ENCODE measurements at places on chromosomes 12 and 14.

- no peak for DNase-seq
These were observed 17.3 kb downstream of the BAZ1A start for GRCh38 chr14:34857689-34858449.

GRCh38 chr14:68598621-68599447 is 194.0 kb downstream of the ZFP36L1 start:
- peak; percentile 97 for DNase-seq

- peak; percentile 81 for DNase-seq
These were observed 34.9 kb upstream of the CERS5 start for GRCh38 chr12:50201987-50202521.

DNA sequence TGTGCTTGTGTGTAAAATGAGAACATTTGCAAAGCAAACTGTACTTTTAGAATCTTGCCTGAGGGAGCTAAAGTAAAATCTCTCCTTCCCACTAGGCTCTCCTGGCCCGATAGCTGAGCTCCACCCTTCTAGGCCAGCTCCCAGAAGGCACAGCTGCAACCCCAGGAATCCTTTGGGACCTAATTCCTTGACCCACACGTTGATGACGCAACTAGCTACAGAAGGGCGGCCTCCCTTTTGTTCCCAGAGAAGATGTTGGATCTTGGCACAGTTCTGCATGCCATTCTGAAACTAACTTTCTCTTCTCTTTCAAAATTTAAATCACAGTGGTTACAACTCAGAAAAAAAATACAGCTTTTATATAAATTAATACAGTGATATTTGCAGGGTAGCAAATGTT is 268.1 kb downstream of the EGLN3 start:
- DNase-seq = no peak

GRCh38 chr12:47414511-47414910 is 291.3 kb downstream of the RPAP3 start:
- DNase-seq = no peak

DNA sequence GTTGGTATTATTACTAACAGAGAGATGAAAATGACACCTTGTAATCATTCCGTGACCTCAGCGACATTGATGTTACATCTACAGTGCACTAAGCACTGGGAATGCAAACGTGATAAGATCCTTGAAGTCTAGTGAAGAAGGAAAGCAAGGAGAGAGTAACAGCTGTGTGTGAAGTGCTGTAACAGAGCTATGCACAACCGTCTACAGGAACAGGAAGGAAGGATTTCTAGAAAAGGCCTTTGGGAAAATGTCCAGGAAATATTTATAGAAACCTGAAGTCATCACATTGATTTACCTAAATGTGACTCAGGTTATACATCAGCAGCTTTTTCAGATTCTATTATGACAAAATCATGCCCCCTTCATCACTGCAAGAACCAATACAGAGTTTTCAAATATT is 304.2 kb upstream of the AMIGO2 start:
- no peak for DNase-seq

DNA sequence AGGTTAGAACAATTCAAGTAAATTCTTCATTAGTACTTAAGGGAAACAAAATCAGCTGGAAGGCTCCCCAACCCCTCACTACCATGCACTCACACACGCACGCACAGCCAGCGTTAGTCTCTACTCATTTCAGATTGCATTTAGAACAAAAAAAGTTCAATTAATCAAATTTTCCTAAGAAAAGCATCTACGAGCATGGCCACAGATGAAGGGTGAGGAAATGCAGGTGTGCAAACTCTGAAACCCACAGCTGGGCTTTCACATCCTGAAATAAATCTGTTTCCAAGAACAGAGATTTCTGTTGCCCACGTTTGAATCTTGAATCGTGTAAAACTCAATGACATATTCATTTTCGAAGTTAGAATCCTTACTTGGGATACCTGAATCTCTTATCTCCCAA is 62.6 kb downstream of the SEL1L start:
- no peak for DNase-seq

- no peak for DNase-seq
These were observed 255.6 kb downstream of the ERC1 start for GRCh38 chr12:1246637-1247036.

GRCh38 chr14:75572104-75572503 is 6.3 kb upstream of the FLVCR2 start:
- no peak for DNase-seq

GRCh38 chr12:49825360-49825970 is 2.7 kb downstream of the NCKAP5L start:
- no peak for DNase-seq

DNA sequence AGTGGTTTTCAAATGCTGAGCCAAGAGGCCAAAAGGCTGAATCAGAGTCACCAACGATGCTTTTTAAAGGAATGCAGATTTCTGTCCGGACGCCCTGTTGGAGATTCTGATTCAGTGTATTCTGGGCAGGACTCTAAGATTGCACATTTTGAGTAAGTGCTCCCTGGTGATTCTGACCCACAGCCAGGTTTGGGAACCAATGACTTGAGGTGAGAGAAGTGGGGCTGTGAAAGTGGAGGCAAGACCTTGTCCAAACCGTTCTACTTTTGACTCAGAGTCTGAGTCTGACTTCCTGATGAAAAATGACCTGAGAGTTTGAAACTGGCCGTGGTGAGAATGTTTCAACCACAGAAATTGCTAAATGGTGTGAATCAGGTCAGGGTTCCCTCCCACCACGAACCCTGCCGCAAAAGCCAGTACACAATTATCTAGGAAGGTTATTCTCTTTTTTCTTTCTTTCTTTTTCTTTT is 90.2 kb downstream of the NTN4 start:
- no peak for DNase-seq

DNA sequence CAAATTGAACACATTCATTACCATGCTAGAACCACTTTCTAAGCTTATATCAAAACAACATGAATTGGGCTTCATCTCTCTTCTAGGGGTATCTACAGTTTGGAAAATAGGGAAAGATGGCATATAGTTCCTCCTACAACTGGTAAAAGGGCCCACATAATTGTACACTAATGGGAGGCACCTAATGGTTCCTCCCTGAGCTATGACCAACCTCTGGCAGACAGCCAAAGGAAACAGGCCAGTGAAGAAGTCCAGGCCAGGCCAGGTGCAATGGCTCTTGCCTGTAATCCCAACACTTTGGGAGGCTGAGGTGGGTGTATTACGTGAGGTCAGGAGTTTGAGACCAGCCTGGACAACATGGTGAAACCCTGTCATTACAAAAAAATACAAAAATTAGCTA is 23.2 kb upstream of the APOF start:
- peak; percentile 3 for DNase-seq

- DNase-seq = no peak
These were observed 341.2 kb downstream of the SNAPC1 start for GRCh38 chr14:62103464-62103863.

DNA sequence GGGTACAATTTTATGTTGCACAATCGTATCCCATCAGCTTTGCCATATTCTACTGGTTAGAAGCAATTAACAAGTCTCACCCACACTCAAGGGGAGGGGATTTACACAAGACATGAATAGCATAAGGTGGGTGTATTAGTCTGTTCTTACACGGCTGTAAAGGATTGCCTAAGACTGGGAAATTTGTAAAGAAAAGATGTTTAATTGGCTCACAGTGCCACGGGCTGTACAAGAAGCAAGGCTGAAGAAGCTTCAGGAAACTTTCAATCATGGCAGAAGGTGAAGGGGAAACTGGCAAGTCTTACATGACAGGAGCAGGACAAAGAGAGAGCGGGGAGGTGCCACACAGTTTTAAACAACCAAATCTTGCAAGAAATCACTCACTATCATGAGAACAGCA is 231.8 kb upstream of the AMIGO2 start:
- no peak for DNase-seq

DNA sequence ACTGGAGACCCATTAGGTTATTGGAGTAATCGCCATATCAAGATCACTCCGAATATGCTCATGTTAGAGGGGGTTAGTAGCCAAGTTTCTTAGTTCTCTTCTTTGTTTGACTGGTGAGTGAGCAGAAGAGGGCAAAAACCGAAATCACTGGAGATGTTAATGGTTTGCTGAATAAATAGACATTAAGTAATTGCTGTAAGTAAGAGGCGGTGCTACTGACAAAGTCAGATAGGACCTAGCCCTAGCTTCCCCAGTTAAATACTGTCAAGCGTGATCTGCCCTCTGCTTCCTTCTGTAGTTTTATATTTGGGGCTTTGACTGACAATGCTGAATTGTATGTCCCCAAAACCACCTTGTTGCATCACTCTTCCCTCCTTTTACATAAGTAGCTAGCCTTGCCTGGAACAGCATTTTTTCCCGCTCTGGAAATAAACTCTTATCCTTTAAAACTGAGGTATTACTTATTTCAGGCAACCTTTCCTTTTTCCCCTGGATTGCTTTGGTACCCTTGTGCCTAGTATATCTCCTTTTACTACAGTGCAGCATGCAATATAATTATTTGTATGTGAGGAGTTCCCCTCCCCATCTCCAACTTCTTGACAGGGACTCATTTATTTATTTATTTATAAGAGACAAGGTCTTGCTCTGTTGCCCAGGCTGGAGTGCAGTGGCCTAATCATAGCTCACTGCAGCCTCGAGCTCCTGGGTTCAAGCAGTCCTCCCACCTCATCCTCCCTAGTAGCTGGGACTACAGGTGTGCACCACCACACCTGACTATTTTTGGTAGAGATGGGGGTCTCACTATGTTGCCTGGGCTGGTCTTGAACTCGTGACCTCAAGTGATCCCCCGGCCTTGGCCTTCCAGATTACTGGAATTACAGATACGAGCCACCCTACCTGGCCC is 1.4 kb downstream of the SNRPF start:
- DNase-seq = no peak

DNA sequence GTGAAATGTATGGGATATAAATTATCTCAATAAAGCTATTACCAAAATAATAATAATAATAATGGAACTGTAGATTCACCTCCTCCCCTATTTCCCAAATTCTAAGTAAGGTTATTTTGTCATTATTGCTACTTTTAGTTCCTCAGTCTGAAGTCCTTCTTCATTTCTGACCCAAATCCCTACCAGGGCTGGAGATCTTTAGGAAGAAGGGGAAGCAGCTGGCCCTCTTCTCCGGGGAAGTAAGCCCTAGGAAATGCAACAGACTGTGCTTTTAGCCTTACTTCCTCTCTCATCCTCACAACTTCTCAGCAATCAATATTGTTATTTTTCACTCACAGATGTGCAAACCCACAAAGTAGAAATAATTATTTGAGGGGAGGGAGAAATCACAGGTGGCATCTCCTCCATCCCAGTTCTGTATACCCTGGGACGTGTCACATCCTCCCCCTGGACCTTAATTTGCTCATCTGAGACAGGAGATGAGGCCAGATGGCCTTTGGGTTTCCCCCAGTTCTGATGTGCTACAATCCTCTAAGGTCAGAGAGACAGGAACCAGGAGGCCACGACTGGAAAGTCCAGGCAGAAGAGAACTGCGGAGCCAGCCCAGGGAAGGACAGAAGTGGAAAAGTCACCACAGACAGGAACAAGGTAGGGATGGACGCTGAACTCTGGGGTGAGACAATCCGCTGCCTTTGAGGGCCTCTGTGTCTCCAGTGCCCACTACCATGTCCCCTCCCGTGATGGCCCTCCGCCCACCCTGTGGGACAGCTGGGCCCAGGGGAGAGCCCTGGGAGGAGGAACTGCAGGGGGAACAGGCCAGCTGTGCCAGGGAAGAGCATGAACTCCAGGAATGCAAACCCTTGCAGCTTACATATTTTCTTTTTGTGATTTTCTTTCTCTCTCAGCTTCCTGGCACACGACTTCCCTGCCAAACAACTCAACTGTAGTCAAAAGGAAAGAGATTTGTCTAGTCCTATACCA is 10.6 kb upstream of the TNFRSF1A start:
- DNase-seq = no peak

DNA sequence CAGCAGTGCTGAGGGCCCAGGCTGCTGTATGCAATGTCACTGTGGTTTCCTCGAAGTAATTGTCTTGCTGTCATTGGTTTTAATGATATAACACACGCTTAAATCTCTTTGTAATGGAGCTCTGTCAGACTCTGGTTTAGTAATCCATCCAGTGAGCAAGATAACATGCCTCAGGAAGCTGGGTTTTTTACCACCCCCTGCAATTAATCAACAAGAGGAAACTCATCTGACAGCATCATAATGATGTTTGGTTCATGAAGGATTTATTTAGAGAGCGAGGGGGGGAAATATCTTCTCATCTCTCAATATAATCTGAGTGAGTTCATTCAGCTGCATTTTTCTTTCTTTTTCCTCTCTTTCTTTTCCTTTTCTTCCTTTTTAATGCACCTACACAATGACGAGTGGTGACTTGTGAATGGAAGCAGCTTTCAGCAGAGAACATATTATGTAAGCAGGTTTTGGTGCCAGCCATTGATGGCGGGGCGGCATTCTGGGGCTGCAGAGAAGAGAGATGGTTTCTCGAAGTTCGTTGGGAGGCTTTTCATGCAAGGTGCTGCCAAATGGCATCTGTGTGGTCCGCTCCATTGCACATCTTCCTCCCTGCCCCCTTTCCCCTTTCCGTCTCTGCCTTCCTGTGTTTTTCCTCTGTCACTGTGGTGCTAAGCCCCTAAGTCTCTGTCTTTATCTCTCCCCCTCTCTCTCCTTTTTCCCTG is 6.7 kb downstream of the RPH3A start:
- no peak for DNase-seq

GRCh38 chr12:93060666-93061472 is 131.8 kb upstream of the EEA1 start:
- DNase-seq = no peak

GRCh38 chr12:15256761-15257160 is 35.5 kb upstream of the RERG start:
- no peak for DNase-seq

GRCh38 chr14:61611880-61612630 is 83.3 kb upstream of the HIF1A start:
- DNase-seq = no peak

- peak; percentile 23 for DNase-seq
These were observed 128.0 kb downstream of the KCNA5 start for GRCh38 chr12:5171701-5172100.

DNA sequence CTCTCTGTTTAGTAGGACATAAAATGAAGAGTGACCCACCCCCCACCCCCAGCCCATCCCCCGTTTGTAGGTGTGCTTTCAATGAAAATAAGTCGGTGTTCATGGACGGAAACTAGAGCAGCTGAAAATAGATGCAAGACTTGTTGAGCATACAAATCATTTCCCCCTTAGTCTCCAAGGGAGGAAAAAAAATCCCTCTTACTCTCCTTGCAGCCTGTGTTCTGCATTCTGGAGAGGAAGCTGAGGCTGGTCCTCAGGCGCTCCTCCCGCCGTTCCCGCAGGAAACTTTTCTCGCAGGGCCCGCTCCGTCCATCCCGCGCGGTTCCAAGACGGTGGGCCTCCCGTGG is 259.0 kb upstream of the E2F7 start:
- no peak for DNase-seq

DNA sequence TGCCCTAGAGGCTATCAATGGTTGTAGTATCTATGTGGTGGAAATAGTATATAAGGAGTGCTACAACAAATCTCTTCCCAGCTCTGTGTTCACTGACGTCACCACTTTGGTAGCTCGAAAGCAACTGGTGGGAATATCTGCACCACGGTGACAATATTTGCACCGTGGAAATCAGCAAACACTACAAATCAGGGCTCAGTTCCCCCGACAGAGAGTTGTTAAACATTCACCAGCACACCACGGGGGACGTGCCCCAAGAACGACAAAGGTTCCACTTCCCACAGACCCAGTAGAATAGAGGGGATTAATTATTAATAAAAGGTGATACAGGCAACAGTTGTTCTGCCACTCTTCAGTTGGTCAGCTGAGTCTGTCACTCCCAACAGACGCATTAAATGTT is 98.4 kb downstream of the CCDC60 start:
- no peak for DNase-seq
